ENCODE measurements at places on chromosomes 4 and X. TPM values are rescaled to one million over a fixed set of nuclear protein-coding genes. Genes with fewer than 3 reads are reported as not detected.

Gene ERCC6L
- 0.94 TPM for polyA plus RNA-seq

DNA sequence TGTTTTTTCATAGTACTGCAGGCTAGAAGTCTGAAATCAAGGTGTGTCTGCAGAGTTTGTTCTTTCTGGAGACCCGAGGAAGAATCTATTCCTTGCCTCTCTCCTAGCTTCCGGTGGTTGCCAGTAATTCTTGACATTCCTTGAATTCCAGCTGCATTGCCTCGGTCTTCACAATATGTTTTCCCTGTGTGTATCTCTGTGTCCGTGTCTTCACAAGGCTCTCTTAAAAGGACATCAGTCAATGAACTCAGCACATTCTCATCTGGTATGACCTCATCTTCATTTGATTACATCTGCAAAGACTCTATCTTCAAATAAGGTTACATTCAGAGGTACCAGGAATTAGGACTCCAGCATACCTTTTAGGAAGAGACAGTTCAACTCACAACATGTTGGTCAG is 163.4 kb downstream of the BANK1 start:
- peak; percentile 34 for DNase-seq

Gene ZFP92
- polyA plus RNA-seq, result 0.36 TPM

DNA sequence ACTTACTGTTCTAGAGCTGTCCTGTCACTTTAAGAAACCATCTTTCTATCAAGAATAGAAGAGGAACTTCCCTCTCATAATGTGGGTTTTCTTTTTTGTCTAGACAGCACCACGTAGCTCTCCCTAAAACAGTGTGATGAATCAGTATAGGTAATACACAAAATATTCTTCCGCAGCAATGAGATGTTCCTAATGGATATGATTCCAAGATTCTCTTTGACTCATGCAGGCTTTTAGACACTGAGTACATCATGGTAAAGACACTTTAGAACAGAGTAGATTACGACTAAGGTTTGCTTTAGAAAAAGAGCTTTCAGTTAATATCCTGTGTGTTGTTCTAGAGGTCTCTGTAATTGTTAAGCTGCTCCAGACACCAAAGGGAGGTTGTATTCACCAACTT is 69.8 kb downstream of the PTTG2 start:
- peak; percentile 34 for DNase-seq

Gene OPRPN
- polyA plus RNA-seq, result not detected

- no peak for DNase-seq
Measured at GRCh38 chrX:41887691-41888090, 35.7 kb downstream of the CASK start.

GRCh38 chrX:150664290-150664689 is 28.9 kb upstream of the MTMR1 start:
- no peak for DNase-seq

Gene AVPR2
- polyA plus RNA-seq, result not detected

DNA sequence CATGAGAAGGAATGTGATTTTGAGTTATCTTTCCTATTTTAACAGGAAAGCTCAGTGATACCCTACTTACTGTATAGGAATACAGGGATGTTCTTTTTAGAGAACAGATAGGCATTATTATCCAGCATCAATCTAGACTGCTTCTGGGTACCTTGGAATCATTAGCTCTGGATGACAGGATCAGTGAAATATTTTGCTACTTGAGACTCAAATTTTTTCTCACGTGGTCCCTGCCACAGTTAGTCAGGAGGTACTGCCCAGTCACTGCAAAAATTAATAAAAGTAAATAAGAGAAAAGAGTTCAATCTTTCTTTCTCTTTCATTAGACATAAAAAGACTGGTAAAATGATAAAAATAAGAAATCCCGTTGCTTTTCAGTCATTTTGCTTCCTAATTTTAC is 5.5 kb downstream of the ZNF827 start:
- no peak for DNase-seq

DNA sequence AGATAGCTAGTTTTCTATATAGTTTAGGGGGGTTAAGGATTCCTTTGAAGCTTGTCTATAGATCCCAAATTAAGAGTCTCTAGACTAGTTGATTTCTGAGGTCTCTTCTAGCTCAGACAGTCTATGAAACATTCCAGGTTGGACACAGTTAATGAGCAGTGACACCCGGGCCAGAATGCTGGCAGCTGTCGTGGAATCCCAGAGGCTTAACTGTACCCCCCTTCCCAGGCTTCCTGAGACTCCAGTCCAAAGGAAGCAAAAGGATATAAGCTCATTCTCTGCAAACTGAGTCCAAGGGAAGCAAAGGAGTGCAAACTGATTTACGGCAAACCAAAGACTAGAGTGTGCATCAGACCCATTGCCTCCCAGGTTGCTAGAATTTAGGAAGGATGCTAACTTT is 62.9 kb downstream of the DCX start:
- DNase-seq, result no peak
